ENCODE measurements at places on chromosomes 11 and 22. TPM values are rescaled to one million over a fixed set of nuclear protein-coding genes. Genes with fewer than 3 reads are reported as not detected.

The PHETA2 gene
- 5.6 TPM for total RNA-seq

The KLHDC7B gene
- total RNA-seq: 5.5 TPM

The DUSP18 gene
- 9.6 TPM for total RNA-seq

The OTOG gene
- total RNA-seq: not detected

The SUSD2 gene
- total RNA-seq: 0.83 TPM

DNA sequence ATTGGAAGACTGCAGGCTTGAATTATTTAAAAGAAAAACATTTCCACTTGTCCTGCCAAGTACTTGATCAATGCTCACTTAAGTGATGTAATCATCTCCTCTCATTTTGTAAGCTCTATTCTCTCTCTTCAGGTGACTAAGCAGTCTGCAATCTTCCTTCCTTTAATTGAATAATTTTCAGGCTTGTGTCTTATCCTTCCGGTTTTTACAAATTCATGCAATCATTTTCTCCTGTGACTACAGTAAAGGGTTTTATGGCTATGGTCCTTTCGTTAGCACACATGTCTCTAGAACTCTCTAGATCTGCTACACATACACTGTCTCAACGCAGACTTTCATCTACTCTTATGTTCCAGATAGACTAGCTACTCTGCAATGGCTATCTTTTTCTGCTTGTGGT is 12.6 kb upstream of the UPB1 start:
- no peak overlapping the region for H3K4me3 ChIP-seq
- H3K27me3 ChIP-seq: peaks cover 6% of the 10 kb centered on the region
- H3K4me1 ChIP-seq: peaks cover 21% of the 10 kb centered on the region
- no peak overlapping the region for H3K27ac ChIP-seq

- peaks cover 8% of the 10 kb centered on the region for H3K27me3 ChIP-seq
- no peaks in the 10 kb centered on the region for H3K36me3 ChIP-seq
- H3K27ac ChIP-seq: no peak within 1 kb of the TSS
- peak; percentile 95 for DNase-seq
- H3K4me1 ChIP-seq: no peaks in the 10 kb centered on the region
Measured at GRCh38 chr11:119381181-119381988, at the start of gene USP2. Gene USP2, minus strand, starts transcription at chr11:119381690. Its CDS starts 8,210 bp downstream, at chr11:119373480.

All from activated T-helper 1 cell treated with anti-CD3 and anti-CD28 coated beads, Interleukin-12 subunit alpha, Interleukin-12 subunit beta, Interleukin-2, Interleukin-4 antibody, amounts not matched to agents 30 ng/mL and 10 ng/mL and 1 ng/mL, durations not matched to agents 14 hours and 24 hours and 36 hours (primary cell).